Right atrium auricular region (tissue), 2 donors: ENCODE measurements at places on chromosomes 4 and X. TPM values are rescaled to one million over a fixed set of nuclear protein-coding genes. Genes with fewer than 3 reads are reported as not detected.
A peak's percentile ranks its signal among the peaks of the same experiment; 100 is the strongest.

- DNase-seq, result no peak
Observed at GRCh38 chrX:45710081-45710801, 509.6 kb upstream of the DIPK2B start.

Gene NXF2
- total RNA-seq, result not detected

Gene SHROOM4
- 13.6 TPM for total RNA-seq

GRCh38 chrX:50067435-50068284 is 133.1 kb downstream of the AKAP4 start:
- DNase-seq, result no peak

DNA sequence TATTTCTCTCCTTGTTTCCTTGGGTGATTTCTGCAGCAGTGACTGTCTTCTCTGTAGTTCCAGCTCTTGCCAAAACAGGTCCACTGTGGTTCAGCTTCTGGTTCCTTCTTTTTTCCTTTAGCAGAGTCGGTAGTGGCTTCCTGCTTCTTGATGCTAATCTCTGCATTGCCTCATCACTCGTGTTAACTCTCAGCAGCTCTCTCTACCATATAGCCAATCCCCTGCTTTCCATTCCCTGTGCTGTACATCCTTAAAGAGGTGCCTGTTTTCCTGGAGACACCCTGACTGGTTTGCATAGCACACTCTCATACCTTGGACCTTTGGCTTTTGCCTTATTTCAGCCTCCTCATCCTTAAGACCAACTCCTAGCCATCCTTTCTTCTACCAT is 191.2 kb upstream of the LNX1 start:
- DNase-seq, result no peak

GRCh38 chrX:133726642-133727041 is 258.8 kb downstream of the GPC3 start:
- no peak for DNase-seq

GRCh38 chrX:72716766-72717165 is 2.7 kb upstream of the PHKA1 start:
- no peak for DNase-seq

DNA sequence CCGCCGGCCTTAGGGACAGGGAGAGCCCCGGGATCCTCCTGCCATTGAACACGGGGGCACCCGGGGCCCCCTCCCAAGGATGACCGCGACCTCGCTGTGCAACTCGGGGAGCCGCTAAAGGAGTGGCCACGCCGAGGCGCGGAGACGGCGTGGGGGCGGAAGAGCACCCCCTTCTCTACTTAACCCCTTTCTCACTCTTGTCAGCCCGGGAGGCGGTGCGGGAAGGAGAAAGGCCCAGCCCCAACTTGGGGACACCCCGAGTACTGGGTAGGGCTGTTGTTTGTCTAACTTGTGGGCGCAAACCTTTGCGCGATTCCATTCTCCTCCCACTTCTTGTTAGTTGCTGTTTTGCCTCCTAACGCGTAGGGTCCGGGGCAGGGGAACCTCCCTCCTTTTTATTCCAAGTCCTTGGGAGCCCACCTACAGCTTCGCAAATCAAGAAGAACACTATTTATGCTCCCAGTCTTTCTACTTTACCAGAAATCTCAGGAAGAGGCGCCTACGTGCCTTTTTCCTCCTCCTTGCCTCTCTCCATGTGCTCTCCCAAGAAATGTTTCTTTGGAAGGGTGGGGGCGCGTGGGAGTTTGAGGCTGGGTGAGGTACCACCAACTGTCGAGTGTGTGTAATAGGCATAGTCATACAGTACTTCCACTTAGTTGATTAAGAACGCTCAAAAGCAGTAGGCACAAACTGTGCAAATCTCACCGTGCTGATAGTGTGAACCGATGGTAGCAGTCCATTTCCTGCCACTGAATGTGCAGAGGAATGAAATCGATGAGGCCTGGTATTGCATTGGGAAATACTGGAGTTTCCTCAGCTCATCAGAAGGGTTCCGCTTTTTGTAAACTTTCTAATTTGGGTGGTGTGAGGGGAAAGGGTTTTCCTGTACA is 813 bp downstream of the DIAPH2 start:
- DNase-seq, result peak; percentile 63

Gene ALAS2
- 8.3 TPM for total RNA-seq

Gene HMGN5
- total RNA-seq, result 3.6 TPM

- no peak for DNase-seq
Observed at GRCh38 chrX:96002431-96002830, 682.2 kb upstream of the DIAPH2 start.

DNA sequence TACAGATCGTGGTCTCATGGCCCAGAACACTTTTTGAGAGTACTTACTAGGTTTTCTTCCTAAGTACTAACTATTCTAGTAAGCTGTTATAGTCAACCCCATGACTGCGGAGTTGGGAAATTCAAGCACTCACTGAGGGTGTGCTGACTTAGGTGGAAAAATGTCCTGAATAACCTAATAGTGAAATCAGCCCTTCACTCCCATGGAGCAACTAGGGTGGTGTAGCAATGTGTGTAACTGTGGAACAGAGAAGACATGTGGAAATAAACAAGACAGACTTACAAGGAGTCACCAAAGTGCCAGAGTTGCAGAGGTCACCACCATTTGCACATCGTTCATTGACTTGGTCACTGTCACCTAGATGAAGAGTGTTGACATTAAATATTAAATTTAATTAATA is 12.1 kb upstream of the VSIG4 start:
- no peak for DNase-seq

DNA sequence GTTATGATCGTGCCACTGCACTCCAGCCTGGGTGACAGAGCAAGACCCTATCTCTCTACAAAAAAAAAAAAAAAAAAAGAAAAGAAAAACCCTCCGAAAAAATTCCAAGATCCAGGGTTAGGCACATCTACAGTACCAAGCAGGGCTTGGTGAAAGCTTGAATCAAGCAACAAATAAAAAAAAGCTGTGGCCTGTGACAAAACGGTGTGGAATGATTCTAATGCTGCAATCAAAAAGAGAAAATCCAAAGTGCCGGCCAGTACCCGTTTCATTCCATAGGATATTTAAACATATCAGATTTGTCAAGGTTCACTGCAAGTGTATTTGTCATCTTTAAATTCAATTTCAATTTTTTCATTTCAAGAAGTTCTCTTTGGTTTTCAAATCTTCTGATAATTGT is 20.5 kb downstream of the RWDD4 start:
- DNase-seq, result no peak

Gene ASB11
- 137 TPM for total RNA-seq

- DNase-seq, result no peak
Observed at GRCh38 chrX:15644560-15644872, 20.1 kb downstream of the CLTRN start.

DNA sequence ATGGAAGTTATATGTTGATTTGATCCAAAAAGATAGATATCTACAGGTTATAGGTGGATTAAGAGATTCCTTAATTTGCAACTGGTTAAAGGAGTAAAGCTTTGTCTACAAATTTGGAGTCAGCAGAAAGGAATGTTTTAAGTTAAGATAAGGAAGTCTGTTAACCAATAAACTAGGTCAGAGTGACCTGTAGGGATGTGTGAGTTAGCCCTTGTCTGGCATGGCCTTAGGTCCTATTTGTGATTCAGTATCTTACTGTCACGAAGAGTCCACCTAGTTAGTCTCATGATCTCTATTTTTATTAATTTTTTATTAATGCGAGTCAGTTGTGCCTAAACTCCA is 230.8 kb downstream of the INPP4B start:
- DNase-seq, result no peak

Gene MAGEA8
- not detected for total RNA-seq

Gene PAGE2
- total RNA-seq, result not detected

DNA sequence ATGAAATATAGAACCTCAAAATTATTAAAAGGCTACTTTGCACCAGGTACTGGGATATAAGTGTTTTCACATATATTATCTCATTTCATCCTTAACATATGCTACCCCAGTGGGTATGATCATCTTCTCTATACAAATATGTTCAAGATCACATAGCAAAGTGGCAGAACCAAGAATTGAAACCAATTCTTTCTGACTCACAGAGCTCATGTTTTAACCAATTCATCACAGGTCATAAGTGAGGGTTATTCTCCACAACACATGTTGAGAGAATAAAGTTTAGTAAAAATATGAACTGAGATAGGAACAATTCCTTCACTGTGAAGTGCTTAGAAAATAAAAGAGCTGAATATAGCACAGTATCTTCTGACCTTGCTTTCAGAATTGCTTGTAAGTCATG is 442.9 kb upstream of the RASGEF1B start:
- no peak for DNase-seq

DNA sequence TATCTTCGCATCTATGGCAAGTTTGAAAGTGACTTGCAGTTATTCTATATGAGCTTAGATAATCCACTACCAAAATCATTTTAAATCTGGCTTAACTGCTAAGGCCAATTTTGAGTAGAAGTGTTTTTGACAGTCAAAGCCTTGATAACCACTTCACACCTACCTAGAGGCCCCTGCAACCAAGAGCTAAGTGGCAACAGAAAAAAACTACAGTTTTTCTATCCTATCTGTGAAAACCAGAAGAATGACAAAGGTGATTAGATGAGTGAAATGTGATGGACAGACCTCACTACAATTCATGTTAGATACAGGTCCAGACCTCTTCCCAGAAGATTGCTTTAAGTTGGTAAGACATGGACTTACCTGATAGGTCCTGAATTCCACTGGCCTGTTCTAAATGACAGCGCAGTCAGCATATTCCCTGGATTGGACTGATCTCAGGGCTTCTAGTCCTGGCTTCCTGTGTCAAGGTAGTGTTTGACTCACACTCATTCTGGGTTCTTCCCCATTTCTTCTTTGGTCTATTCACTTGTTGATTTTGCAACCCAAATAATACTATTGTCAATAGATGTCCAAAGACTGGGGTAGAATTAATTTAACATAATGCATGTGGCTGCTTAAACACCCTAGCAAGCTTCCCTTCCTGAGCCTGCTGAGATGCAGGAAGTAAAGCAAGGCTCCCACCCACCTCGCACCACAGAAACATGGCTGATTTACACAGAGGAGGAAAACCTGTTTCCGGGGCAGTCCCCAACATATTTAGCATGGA is 65.1 kb downstream of the PPP3CA start:
- no peak for DNase-seq

DNA sequence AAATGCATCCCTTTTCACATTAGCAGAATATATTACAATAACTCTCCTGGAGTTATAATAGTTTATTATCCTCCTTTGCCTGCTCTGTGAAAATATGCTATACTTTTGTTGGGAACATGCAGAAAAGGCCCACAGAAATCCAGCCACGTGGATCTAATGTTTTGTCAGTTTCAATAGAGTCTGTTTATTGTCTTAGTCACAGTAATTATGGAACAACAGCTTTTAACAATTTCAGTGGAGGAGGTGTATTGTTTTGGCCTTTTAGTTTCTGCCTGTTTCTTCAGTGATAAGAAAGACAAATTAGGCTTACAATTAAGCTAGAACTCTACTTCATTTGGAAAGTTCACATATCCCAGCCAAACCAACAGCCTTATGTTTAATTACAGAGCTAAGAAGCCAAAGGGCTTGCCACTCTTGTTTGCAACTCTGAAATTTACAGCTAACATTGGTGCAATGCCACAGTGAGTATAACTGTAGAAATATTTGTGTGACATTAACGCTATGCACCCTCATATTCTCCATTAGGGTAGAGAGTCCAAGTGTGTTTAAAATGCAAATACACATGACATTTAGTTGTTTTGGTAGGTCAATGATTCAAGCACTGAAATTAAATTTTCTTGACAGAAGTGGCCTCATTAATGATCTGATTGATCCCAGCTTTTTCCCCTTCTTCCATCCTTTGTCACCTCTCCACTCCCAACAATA is 175.8 kb downstream of the USP46 start:
- DNase-seq, result no peak

GRCh38 chrX:130108647-130109428 is 1.5 kb downstream of the ELF4 start:
- DNase-seq, result no peak

Gene CXCL5
- total RNA-seq, result not detected

- DNase-seq, result no peak
Observed at GRCh38 chrX:99698451-99698850, 711.6 kb downstream of the PCDH19 start.

GRCh38 chr4:62881210-62881609 is 1528.0 kb downstream of the TECRL start:
- DNase-seq, result no peak

DNA sequence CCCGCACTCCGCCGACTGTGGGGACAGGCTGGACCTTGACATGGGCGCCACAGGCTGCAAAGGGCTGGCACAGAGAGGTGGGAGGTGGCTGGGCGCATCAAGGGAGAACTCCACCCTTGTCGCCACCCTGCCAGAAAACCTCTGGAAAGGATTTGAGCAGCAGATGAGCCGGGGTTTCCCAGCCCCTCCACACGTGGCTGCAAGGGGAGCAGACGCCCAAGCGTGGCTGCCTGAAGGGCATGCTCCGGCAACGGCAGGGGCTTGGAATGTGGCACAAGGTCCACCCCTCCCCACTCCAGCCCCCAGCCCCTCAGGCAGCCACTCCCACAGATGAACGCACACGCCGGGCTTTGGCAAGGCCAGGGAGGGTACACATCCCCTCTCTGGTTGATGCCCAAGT is 4.6 kb downstream of the BGN start:
- no peak for DNase-seq

GRCh38 chrX:104172788-104173187 is 6.5 kb downstream of the FAM199X start:
- DNase-seq, result no peak

GRCh38 chr4:5125321-5125720 is 74.0 kb downstream of the STK32B start:
- no peak for DNase-seq

- DNase-seq, result no peak
Observed at GRCh38 chrX:39542316-39542715, 555.4 kb downstream of the BCOR start.

GRCh38 chrX:85544609-85545008 is 165.1 kb upstream of the POF1B start:
- DNase-seq, result no peak

DNA sequence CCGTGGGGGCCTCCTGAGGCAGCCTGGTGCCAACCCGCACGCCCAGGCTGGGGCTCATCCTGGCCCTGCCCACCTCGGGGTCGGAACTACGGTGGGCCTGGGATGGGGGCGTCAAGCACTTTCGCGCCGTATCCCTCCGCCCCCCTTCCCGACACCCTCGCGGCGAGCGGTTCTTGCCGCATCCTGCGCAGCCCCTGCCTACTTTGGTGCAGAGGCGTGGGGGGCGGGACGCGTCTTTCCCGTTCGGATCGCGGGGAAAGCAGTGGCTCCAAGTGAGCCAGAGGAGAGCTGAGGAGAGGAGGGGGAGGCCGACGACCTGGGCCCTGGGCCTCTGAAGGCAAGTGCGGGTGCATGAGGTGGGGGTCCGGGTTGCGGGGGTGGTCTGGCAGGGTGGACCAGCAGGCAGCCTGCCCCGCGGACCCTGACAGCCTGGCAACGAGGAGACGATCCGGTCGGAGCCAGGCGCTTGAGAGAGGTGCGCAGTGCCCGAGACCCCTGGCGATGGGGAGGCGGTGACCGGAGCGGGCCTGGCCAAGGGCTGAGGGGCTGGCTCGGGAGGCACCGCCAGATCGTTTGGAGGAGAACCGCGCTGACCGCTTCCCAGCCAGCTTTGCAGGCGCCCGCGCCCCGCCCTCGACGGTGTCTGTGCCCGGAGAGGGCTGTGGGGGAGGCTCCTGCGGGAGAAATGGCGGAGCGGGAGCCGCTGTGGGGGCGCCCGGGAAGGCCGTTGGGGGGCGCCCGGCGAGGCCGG is at the start of gene GPRASP2:
TSS of gene GPRASP2 (plus strand) at position 233 of the 751 bp plus-strand sequence. CDS start 2,422 bp downstream, outside the sequence.
- no peak for DNase-seq

GRCh38 chrX:66074920-66075879 is 35.3 kb upstream of the VSIG4 start:
- peak; percentile 70 for DNase-seq

Gene TLR3
- total RNA-seq, result 3.0 TPM
